CD4-positive, CD25-positive, alpha-beta regulatory T cell (primary cell): ENCODE measurements at places on chromosomes 4 and X. TPM values are rescaled to one million over a fixed set of nuclear protein-coding genes. Genes with fewer than 3 reads are reported as not detected.

DNA sequence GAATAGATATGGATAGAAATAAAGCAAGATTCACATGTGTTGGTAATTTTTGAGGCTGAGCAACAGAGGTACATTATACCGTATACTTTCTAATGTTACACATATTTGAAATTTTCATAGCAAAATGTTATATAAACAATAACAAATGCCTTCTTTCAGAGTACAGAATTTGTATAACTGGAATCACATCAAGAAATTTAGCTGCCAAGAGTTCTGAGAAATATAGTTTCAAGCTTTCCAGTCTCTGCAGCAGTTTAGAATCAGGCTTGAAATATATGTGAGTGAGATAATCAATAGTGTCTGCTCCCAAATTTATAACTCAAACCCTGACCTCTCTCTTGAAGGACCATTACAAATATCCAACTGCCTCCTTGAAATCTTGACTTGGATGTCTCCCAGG, 23.8 kb downstream of the FAM184B start:
- H3K4me3 ChIP-seq: no peak overlapping the region
- H3K27ac ChIP-seq: no peak overlapping the region
- H3K36me3 ChIP-seq: no peaks in the 10 kb centered on the region
- H3K4me1 ChIP-seq: no peaks in the 10 kb centered on the region

DNA sequence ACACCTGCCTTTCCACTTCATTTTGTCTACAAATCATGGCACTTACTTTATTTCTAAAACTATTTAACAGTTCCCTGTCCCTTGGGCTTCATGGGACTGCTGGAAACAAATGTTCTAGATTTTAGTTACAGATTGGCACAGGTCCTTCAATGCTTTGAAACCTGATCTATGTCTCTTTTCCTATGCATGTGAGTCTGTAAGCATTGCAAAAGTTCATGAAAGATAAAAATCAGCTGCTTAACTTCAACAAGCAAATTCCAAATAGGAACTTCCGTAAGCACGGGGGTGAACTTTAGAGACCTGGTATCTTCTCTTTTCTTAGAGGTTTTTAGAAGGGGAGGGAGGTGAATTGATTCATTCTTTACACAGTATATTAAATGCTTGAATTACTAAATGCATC, 9.5 kb downstream of the LGI2 start:
- DNase-seq: no peak
- H3K4me3 ChIP-seq: no peak overlapping the region
- peaks cover under 1% of the 10 kb centered on the region for H3K27me3 ChIP-seq
- no peaks in the 10 kb centered on the region for H3K4me1 ChIP-seq
- no peaks in the 10 kb centered on the region for H3K36me3 ChIP-seq

DNA sequence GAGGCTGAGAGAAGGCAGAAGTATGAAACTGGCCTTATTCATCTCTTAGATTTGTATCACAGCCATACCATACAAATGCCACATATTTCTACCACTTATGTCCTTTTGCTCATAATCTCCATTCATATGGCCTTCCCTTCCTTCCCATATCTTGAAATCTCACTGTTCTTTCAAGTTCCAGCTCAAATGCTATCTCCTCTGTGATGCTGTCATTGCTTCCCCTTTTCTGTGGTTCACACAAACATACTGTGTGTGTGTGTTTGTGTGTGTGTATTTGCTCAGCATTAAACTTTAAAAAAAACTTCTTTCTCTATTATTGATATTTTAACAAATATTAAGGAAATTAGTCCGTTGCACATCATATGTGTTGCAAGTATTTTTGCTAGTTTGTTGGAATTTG, 26.7 kb downstream of the PHKA1 start:
- no peak overlapping the region for H3K4me3 ChIP-seq
- no peak for DNase-seq
- no peaks in the 10 kb centered on the region for H3K36me3 ChIP-seq
- no peaks in the 10 kb centered on the region for H3K4me1 ChIP-seq
- H3K27ac ChIP-seq: no peak overlapping the region
- no peaks in the 10 kb centered on the region for H3K27me3 ChIP-seq

GRCh38 chr4:109472343-109472761, 38.7 kb downstream of the SEC24B start:
- peaks cover 4% of the 10 kb centered on the region for H3K4me1 ChIP-seq
- H3K4me3 ChIP-seq: no peak overlapping the region
- no peaks in the 10 kb centered on the region for H3K27me3 ChIP-seq
- peaks cover 35% of the 10 kb centered on the region for H3K36me3 ChIP-seq
- peak overlapping the region; percentile 11 for H3K27ac ChIP-seq
- DNase-seq: no peak

DNA sequence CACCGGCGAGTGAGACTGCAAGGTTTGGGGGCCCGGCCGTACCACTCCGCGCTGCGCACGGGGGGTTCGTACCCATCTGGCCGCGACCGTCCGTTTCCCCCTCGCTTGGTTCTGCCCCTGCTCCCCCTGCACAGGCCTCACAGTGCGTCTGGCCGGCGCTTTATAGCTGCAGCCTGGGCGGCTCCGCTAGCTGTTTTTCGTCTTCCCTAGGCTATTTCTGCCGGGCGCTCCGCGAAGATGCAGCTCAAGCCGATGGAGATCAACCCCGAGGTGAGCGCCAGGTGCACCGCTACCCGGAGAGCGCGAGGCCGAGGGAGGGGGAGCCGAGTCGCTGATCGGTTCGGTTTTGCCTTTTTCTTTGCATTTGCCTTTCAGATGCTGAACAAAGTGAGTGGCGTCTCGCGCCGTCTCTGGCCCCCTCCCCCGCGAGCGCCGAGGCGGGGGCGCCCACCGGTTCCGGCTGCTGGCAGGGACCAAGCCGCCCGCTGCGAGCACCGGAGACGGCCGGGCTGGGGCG, at the start of gene UCHL1:
UCHL1 (plus strand) TSS at position 189 of the 517 bp plus-strand sequence; CDS start at position 238, 49 bp downstream.
- no peaks in the 10 kb centered on the region for H3K36me3 ChIP-seq
- H3K4me1 ChIP-seq: no peaks in the 10 kb centered on the region
- H3K4me3 ChIP-seq: no peak within 1 kb of the TSS
- no peak within 1 kb of the TSS for H3K27ac ChIP-seq
- no peak for DNase-seq
- peaks cover 21% of the 10 kb centered on the region for H3K27me3 ChIP-seq

GRCh38 chr4:128913228-128913627, 103.7 kb downstream of the JADE1 start:
- H3K36me3 ChIP-seq: no peaks in the 10 kb centered on the region
- no peak overlapping the region for H3K4me3 ChIP-seq
- no peaks in the 10 kb centered on the region for H3K27me3 ChIP-seq
- peaks cover 6% of the 10 kb centered on the region for H3K4me1 ChIP-seq
- no peak for DNase-seq
- no peak overlapping the region for H3K27ac ChIP-seq

DNA sequence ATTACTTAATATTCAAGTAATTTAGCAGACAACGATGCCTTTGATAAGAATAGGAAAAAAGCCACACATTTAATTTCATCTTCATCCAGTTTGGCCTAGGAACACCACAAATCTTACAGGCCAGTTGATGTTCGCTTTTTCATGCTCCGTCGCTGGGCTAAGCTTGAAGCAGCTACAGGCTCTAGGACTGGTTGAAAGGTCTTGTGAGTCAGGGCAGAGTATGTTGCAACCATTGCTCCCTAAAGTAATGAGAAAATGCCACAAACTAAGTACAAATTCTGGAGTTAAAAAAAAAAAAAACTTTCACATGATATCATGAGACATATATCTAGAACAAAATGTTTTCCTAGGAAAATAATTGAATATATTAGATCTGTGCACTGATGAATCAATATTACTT, 123.8 kb downstream of the RPS6KA6 start:
- no peak overlapping the region for H3K27ac ChIP-seq
- H3K4me1 ChIP-seq: no peaks in the 10 kb centered on the region
- H3K4me3 ChIP-seq: no peak overlapping the region
- no peaks in the 10 kb centered on the region for H3K36me3 ChIP-seq

Gene CEP135
- total RNA-seq: 23.9 TPM

Gene IQSEC2
- total RNA-seq: 0.39 TPM

Gene UGT2B17
- not detected for total RNA-seq

Gene BMX
- not detected for total RNA-seq

Gene TLR10
- 0.44 TPM for total RNA-seq

Gene UGT8
- total RNA-seq: not detected

Gene NXF2B
- not detected for total RNA-seq
